DMS153 (cell line): ENCODE measurements at places on chromosomes 2 and 18.

- no peak for DNase-seq
Observed at GRCh38 chr2:65957886-65958285, 477.0 kb upstream of the MEIS1 start.

- DNase-seq, result no peak
Observed at GRCh38 chr2:45980161-45980865, 316.9 kb upstream of the EPAS1 start.

- DNase-seq, result no peak
Observed at GRCh38 chr2:26477911-26478253, at the start of gene OTOF. TSS of gene OTOF (minus strand) at chr2:26478124.

DNA sequence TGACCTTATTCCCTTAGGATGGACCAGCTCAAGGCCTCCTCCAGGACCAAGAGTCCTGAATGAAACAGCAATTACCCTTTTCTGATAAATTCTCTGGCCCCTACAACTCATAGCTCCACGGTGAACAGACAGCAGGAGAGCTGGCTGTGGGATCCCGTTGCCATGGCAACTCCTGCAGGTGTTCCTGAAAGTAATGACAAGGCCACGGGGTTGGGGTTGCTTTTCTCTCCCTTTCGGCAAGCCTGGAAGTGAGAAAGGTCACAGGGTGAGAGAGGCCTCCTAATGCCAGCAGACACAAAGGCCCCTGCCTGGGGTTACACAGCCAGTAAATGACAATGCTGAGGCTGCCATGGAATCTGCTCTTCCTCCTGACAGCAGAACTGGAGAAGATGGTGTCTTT lies 403.0 kb downstream of the NBAS start:
- no peak for DNase-seq

GRCh38 chr18:44920441-44920840 lies 239.8 kb downstream of the SETBP1 start:
- DNase-seq, result no peak

DNA sequence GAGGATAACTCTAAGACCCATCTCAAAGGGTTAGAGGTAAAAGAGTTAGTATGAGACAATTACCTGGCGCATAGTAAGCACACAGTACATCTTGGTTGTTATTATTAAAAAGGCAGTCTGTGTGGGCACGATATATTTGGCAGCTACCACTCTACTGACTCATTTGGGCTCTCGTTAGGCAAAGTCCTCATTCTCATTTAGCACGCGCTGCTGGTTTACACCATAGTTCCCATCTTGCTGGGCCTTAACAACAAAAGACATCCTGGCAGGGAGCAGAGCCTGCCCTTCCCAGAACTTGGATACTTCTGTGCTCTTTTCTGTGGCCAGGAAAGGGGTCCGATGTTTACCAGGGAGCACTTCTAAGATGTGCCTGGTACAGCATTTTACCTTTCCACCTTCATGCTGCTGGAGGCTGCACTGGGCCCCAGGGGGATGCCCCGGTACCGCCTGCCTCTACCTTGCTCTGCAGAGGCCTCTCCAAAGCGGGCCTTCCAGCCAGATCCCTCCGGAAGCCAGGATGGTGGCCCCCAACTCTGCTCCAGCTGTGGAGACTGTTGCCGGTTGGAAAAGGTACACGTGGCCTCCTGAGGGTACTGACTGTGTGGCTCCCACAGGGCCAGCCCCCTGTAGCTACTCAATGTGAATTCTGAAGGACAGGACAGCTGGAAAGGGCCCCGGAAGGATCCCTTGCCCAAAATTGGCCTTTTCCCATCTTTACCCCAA lies 15.0 kb downstream of the GLI2 start:
- no peak for DNase-seq

- no peak for DNase-seq
Observed at GRCh38 chr2:174117951-174118930, 130.1 kb downstream of the OLA1 start.

DNA sequence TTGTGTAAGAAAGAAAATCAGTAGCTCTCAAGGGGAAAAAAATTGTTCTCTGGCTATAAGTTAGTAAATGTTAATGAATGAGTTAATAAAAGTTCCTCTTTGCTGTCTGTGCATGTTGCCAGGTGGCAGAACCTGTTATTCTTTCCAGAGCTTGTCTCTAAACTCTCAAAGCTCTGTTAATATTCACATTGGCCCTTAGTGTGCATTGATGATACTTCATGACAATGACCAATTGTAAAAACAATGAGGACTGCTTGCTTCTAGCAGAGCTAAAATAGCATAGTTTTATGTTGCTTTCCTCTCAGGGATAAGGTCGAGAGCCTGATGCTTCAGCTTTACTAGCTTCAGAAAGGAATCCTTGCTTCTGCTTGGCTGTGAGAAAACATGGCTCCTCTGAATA lies 91.5 kb downstream of the RAD51AP2 start:
- no peak for DNase-seq

- DNase-seq, result no peak
Observed at GRCh38 chr2:96409081-96409819, 73.7 kb downstream of the NCAPH start.

DNA sequence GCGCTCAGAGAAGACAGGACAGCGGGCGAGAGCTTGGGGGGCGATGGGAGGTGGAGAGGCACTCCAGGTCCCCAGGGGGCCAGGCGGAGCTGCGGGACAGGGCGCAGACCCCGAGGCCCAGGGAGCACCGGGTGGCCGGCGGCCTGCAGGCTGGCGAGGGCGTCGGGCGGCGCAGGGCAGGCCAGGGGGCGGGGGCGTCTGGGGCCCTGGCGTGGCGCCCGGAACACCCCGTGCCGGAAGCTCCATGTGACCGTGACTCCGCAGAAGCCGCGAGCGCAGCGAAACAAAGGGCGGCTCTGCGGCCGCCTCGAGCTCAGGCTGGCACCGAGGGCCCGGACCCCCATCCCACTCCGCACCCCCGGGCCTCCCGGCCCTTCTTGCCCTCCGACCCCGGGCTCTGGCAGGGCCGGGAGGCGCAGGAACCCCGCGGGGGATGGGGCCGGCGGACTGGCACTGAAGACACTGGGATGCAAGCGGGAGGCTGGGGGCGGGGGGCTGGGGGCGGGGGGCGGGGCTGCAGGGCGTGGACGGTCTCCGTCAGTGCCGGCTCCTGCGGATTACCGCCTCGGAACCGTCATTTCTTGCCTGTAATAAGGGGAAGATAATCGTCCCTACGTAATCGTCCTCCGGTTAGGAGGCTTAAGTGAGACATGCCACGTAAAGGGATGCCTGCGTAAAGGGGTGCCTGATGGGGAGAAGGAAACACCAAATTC lies 19.1 kb downstream of the SH2D6 start:
- peak; percentile 54 for DNase-seq

GRCh38 chr2:225326969-225327368 lies 72.5 kb upstream of the NYAP2 start:
- no peak for DNase-seq

- DNase-seq, result no peak
Observed at GRCh38 chr2:46275995-46276394, 21.2 kb upstream of the EPAS1 start.

GRCh38 chr18:37694516-37694915 lies 128.9 kb upstream of the CELF4 start:
- DNase-seq, result no peak

DNA sequence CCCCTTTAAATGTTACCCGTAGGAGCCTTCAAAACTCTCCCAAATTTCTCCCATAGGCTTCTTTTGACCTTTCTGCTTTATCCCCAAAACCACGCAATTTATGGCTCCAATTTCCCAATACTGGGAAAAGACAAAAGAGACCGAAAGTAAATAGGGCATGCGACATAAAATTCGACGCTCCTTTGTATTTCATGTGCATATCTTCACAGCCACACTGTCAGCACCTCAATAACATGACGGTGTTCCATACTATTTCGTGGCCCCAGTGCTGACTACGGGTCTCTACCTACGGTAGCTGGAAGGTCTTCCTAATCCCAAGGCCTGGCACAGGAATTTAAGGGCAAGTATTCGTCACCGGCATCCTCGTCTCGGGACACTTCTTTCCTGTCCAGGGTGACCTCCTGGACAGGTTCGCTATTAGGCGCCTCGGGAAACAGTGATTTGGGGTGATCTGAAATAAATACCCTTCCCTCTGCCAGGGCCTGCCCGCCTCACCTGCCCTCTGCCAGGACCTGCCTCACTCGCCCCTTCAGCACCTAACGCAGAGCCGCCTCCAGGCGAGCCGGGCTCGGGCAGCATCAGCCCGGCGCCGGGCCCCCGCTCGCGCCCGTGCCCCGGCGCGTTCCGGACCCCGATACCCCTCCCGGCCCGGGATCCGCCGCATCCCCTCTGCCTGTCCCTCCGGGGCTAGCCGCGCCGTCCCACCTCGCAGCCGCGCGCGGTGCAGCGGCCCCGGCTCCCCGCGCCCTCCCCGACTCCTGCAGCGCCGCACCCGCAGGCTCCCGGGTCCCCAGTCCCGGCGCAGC lies 680 bp downstream of the DTNB start:
- no peak for DNase-seq

- no peak for DNase-seq
Observed at GRCh38 chr2:173658946-173659371, 304.3 kb downstream of the CDCA7 start.

- DNase-seq, result no peak
Observed at GRCh38 chr2:41827354-41827971, 220.4 kb upstream of the PKDCC start.

- DNase-seq, result no peak
Observed at GRCh38 chr2:227942965-227943364, 71.5 kb downstream of the DAW1 start.

- DNase-seq, result no peak
Observed at GRCh38 chr2:109646961-109647360, 32.8 kb downstream of the SOWAHC start.

DNA sequence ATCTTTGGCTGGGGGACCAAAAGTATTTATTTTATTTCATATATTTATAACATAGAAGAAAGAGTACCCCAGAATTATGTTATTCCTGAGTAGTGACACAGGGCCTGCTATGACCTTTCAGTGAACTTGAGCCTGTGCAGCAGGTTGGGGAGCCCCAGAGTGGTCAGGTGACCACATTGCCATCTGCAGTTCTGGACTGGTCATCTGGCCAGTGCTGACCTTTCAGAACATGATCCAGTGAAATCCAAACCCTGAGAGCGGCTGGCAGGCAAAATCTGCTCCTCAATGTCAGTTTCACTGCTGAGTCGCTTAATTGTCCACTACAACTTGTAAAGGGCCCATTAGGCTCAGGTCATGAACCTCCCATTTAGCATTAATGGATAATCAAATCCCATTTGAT lies 336.7 kb upstream of the KCNH7 start:
- no peak for DNase-seq

DNA sequence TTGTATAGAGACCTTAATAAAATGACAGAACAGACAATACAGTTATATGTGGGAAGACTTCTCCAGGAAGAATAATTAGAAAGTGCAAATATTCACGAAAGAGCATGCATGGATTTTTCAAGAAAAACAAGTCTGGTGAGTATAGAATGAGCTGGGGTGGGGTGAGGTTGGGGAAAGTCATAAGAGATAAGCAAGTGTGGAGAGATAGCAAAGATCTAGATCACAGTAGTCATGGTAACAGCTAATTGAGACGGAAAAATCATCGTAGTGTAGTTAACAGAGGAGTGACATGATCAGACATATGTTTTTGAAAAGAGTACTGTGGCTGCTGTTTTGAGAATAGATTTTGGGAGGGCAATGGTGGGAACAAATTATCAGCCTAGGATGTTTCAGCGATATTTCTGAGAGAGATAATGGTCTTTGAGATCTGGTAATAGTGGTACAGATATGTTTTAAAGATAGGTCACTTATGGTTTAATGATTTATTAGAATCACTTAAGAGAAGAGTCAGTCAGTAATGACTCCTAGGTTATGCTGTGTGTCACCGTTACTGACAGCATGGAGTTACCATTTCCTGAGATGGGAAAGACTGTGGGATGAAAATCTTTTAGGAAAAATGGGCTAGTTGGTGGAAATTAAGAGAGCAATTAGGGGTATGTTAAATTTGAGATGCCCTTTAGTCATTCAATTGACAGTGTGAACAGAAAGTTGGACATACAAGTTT lies 248.5 kb upstream of the SLC8A1 start:
- DNase-seq, result no peak

DNA sequence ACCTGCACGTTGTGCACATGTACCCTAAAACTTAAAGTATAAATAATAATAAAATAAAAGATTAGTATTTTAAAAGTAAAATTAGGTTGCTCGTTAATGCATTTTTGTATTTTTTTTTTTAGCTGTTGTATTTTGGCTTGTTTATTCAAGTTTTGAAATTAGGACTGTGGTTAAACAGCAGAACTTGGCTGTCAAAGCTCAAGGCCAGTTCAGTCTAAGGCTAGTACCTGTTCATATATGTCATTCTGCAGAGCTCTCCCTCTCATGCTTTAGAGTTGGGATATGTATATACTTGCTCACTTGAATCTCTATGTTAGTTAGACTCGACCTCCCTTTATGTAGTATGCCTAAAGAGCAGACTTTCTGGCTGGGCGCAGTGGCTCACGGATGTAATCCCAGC lies 32.7 kb downstream of the MOB4 start:
- no peak for DNase-seq

DNA sequence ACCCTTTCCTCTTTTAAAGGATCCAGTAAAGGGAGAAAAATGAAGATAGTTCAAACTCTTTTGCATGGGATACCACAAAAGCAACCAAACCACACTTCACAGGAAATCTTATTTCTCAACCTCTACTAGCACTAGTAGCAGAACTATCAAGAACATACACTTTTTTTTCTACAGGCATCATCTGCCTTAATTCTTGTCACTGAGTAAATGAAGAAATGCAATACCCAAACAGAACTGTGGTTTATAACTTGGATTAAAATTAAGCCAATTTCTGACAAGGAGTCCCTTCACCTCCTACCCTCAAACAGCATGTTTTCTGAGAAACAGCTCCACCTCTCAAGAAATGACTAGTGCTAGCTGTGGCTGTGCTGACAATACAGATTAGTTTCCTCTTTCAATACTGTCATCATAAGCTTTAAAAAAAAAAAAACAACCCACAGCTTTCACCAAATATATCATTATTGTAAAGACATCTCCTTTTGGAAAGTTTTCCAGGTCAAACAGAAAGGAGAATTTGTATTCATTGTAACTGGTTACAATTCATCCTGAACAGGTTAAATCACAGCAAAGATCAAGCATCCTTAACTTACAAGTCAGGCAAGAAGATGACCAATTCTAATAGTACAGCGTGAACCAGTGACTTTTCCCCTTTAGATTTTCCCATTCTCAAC lies 44.4 kb downstream of the PTPN2 start:
- no peak for DNase-seq

DNA sequence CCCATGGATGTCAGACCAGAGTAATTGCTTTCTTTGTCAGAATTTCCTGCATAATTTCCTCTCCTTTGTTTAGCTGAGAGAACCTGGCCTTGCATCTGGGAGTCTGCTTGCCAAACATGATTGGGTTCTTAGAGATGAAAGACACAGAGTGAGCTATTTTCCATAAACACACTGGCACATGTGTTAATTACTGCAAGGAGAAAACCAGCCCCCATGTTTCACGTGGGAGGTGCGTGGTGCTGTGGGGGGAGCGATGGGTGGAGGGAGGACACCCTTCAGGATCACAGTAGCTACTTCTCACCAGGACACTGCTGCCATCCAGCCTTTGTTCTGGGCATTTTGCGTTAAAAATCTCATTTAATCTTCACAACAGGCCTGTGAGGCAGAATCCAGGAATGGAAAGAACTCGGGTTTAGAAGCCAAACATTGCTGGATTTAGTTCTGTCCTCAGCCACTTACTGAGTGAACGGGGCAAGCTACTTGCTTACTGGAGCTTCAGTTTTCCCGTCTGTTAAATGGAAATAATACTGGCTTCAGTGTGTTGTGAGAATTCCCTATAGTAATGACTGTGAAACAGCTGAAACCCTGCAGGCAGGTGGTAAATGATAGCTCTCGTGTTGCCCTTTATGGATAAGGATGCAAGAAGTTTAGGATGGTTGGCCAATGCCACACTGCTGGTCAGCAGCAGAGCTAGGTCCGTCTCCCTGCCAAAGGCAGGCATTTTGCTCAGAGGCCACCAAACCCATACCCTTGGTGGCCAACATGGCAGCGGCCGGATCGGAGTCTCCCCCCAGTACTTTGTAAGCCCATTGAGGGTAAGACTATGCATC lies 100.1 kb upstream of the ASAP2 start:
- DNase-seq, result peak; percentile 96
